ENCODE measurements at places on chromosomes 5 and 9. TPM values are rescaled to one million over a fixed set of nuclear protein-coding genes. Genes with fewer than 3 reads are reported as not detected.
A peak's percentile ranks its signal among the peaks of the same experiment; 100 is the strongest.

Gene NANS
- polyA plus RNA-seq = 28.9 TPM

Gene SPINK7
- polyA plus RNA-seq = not detected

Gene ELP1
- polyA plus RNA-seq = 12.8 TPM

DNA sequence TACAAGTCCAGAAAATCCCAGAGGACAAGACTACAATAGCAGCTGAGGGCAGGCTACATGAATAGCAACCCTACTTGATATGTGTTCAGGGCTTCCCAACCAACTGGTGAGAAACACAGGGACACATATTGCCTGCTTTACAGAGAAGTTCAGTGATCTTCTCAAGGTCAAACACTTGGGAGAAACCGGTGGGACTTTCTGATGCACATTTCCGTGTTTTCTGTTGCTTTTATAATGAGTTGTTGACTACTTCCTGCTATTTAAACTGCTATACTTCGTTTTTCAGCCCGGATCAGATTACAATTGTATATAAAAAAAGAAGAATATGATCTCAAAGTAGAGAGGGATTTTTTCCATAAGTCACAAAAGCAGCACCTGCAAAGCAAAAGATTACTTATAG is 175.1 kb downstream of the SNX18 start:
- peaks cover 3% of the 10 kb centered on the region for H3K27me3 ChIP-seq
- no peak for DNase-seq
- peaks cover 12% of the 10 kb centered on the region for H3K36me3 ChIP-seq

GRCh38 chr5:16612007-16612406 is 4.8 kb downstream of the RETREG1 start:
- H3K4me1 ChIP-seq = peaks cover 34% of the 10 kb centered on the region
- H3K36me3 ChIP-seq = peaks cover 6% of the 10 kb centered on the region
- H3K27me3 ChIP-seq = no peaks in the 10 kb centered on the region
- peak overlapping the region; percentile 39 for H3K4me3 ChIP-seq

GRCh38 chr5:17976404-17976803 is 342.1 kb downstream of the TAF11L14 start:
- no peak overlapping the region for H3K27ac ChIP-seq
- no peaks in the 10 kb centered on the region for H3K4me1 ChIP-seq
- H3K27me3 ChIP-seq = no peaks in the 10 kb centered on the region

DNA sequence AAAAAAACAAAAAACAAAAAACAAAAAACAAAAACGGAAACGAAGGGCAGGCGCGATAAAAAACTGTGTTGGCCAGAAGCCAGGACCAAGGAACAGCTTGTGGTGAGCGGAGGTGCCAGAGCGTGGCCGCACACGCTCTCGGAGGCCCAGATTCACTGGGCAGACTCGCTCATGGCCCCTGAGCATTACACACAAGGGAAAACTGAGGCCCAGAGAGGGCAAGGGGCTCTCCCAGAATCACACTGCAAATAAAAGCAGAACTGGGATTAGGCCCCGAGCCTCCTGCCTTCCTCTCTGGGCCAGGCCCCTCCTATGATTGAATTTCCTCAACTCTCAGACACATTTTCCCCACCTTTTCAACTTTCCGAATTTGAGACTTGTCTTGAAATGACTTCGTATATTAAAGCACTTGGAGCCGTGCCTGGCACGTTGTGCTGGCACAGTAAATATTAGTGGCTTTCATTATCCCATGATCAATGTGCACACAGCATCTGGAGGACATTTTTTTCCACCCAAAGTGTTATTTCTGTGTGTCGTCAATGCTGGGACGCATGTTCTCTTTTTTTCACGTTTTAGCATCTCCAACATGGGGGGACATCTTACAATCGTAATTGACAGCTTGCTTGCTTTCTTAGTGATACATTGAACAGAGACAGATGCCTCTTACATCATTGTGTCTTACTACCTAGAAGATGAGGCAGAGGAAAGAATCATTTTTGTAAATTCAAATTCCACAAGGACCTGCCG is 7.4 kb downstream of the FIBCD1 start:
- H3K4me1 ChIP-seq = peaks cover 2% of the 10 kb centered on the region
- no peak overlapping the region for H3K27ac ChIP-seq
- peaks cover 23% of the 10 kb centered on the region for H3K27me3 ChIP-seq
- no peak overlapping the region for H3K4me3 ChIP-seq

All from naive thymus-derived CD8-positive, alpha-beta T cell (primary cell).